ENCODE measurements at places on chromosomes 5 and 9.

- DNase-seq: no peak
These were observed 16.2 kb upstream of the NDUFB6 start for GRCh38 chr9:32589083-32589723.

- DNase-seq: no peak
These were observed 21.4 kb upstream of the SNAPC3 start for GRCh38 chr9:15401266-15401665.

DNA sequence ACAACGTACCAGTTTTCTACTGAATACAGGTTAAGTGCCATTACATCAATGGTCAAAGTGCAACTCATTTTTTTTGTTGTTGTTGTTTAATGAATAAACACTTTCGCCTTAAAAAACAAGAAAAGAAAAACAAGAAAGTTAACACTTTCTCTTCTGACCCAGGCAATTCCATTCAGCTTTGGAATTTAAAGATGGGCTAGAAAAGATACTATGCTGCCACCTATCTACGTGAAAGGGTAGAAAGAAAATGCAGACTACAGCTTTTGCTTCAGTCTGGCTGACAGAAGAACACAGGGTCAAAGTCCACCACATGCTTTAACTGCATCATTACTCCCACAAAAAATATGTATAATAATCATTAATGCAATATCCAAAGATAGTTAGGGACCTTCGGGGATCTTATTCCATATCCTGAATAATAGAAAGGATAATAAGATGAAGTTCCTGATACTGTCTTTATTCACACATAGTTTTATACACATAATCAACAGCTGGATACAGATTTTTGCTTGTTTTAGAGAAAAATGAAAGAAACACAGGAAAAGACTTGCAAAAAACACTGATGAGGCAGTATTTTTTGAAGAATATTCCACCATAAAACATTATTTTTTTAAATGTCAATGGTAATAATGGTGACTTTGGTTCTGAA is 40.4 kb downstream of the ZDHHC21 start:
- DNase-seq: no peak

GRCh38 chr5:103228588-103228987 is 30.0 kb upstream of the MACIR start:
- no peak for DNase-seq

DNA sequence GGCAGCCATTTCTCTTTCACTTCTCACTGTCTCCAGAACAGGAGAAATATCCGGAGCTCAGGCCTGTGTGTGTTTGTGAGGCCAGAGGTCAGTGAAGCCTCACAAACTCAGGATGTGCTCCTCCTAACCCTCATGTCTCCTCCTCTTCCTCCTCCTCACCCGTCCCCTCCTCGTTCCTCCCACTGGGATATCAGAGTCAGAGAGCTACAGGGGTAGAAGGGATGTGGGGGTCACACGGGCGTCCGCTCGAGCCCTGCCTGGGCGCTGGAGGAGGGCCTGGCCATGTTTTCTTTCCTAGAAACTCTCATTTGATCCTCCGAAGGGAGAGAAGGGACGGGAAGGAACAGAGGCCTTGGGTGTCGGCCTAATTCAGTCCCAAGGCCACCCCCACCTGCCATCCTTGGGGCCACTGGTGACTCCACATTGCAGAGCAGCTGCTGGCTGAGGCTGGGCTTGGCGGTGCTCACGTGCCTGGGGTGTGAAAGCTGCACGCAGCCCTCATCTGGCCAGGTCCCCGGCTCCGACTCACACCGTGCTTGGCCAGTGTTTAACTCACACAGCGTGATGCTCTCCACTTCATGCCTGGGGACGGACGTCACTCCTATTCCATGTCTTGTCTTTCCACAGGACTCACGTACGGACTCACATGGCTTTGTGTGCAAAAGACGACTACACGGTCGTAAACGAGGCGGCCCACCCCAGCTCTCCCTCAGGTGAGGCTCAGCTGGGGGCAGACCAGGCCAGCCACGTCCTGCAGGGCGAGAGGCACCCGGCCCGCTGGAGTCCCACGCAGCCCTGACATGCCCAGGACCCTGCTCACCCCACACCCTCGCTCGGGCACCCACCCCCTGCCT is 22.6 kb upstream of the SLC6A19 start:
- DNase-seq: no peak

- DNase-seq: no peak
These were observed 42.1 kb downstream of the EFCAB9 start for GRCh38 chr5:172235827-172236736.

- DNase-seq: no peak
These were observed 65.6 kb upstream of the ZNF622 start for GRCh38 chr5:16531063-16531648.

- no peak for DNase-seq
These were observed 13.7 kb downstream of the NUDT2 start for GRCh38 chr9:34343090-34343489.

GRCh38 chr5:53943938-53944337 is 366.4 kb downstream of the ARL15 start:
- DNase-seq: no peak

GRCh38 chr5:57551251-57551650 is 68.6 kb upstream of the ACTBL2 start:
- no peak for DNase-seq
